HCT116 (cell line): ENCODE measurements at places on chromosomes 5 and 9. TPM values are rescaled to one million over a fixed set of nuclear protein-coding genes. Genes with fewer than 3 reads are reported as not detected.
A peak's percentile ranks its signal among the peaks of the same experiment; 100 is the strongest.

DNA sequence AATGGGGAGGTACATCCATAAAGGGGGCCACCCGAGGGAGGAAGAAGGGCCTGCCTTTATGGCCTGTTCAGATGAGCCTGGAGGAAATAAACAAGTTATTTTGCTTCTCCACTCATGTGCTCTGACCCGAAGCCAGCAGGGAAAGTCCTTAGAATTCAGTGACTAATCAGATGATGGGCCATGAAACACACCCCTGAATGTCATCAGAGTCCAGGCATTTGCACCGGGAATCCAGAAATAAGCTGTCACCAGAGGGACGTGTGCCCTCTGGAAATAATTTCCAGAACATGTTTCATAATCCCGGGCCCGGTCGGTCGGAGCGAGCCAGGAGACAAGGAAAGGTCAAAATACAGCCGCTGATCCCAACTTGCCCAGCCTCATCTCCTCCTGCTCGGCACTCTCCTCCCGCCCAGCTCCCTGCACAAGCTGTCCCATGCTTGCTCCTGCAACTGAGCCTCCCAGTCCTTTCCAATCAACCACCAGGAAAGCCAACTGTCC is 73.6 kb upstream of the ZNF622 start:
- H3K27ac ChIP-seq, result no peak overlapping the region
- H3K4me1 ChIP-seq, result no peaks in the 10 kb centered on the region; the same call in 1 of the 2 replicates

Gene SH3PXD2B
- 27.5 TPM for total RNA-seq

- H3K27ac ChIP-seq, result no peak overlapping the region
- no peaks in the 10 kb centered on the region for H3K4me1 ChIP-seq
- H3K27me3 ChIP-seq, result no peaks in the 10 kb centered on the region
- no peak for DNase-seq
- no peak overlapping the region for H3K4me3 ChIP-seq
Measured at GRCh38 chr5:93431250-93431649, 149.8 kb downstream of the NR2F1-AS1 start.

DNA sequence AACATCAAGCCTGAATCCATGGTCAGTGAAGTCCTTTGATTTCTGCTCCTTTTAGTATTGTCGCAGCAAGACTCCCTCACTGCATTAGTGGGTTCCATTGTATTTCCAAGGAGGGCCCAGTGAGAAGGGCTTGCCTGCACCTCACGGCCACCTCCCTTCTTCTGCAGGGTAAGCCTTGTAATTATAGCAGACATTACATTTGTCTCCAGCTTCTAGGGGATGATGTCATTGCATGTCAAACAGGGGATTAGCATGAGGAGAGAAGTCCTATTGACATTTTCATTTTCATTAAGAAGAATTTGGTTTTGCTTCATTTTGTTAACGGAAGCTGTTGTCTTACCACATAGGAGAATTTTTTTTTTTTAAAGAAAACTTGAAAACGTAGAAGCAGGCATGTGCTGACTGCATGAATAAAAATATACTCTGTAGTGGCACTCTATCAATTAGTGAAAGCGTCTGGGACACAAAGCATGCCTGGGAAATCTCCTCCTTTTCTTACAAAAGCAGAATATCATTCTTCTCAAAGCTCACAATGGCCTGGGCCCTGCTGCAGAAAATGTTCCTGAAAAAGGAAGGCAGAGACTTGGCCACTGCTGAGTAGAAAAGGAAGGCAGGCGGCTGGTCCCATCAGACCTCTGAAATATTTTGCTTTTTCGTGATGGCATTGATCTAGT is 27.1 kb downstream of the MAP1B start:
- no peak for DNase-seq
- no peak overlapping the region for H3K4me3 ChIP-seq
- H3K4me1 ChIP-seq, result no peaks in the 10 kb centered on the region
- H3K36me3 ChIP-seq, result no peaks in the 10 kb centered on the region

- H3K4me3 ChIP-seq, result no peak overlapping the region
- no peak overlapping the region for H3K27ac ChIP-seq
- H3K27me3 ChIP-seq, result no peaks in the 10 kb centered on the region
- no peaks in the 10 kb centered on the region for H3K36me3 ChIP-seq
- H3K4me1 ChIP-seq, result peaks cover 9% of the 10 kb centered on the region; the same call in 1 of the 2 replicates
- peak; percentile 28 for DNase-seq
Measured at GRCh38 chr9:124320062-124320973, 62.6 kb downstream of the NEK6 start.

- H3K27ac ChIP-seq, result peak overlapping the region; percentile 54; the same call in 1 of the 2 replicates
- no peaks in the 10 kb centered on the region for H3K36me3 ChIP-seq
- H3K4me1 ChIP-seq, result peaks cover 24% of the 10 kb centered on the region
- no peaks in the 10 kb centered on the region for H3K27me3 ChIP-seq
Measured at GRCh38 chr5:153551537-153552079, 61.1 kb downstream of the GRIA1 start.
